Mononuclear cell (primary cell): ENCODE measurements at places on chromosomes 6 and 20. TPM values are rescaled to one million over a fixed set of nuclear protein-coding genes. Genes with fewer than 3 reads are reported as not detected.

SRMS gene
- total RNA-seq, result not detected

DNAH8 gene
- total RNA-seq, result 0.10 TPM

IYD gene
- not detected for total RNA-seq

XKR7 gene
- under 0.01 TPM for total RNA-seq

IL17A gene
- not detected for total RNA-seq

MTHFD1L gene
- total RNA-seq, result 4.0 TPM

NELFCD gene
- total RNA-seq, result 37.2 TPM

RAET1E gene
- not detected for total RNA-seq

MUC22 gene
- not detected for total RNA-seq

CFAP206 gene
- not detected for total RNA-seq

FGD2 gene
- total RNA-seq, result 41.7 TPM

GLP1R gene
- 0.10 TPM for total RNA-seq

SAMD3 gene
- 88.1 TPM for total RNA-seq

WFDC2 gene
- total RNA-seq, result not detected

ZNF311 gene
- total RNA-seq, result 0.10 TPM

NUDT3 gene
- 23.8 TPM for total RNA-seq

MCHR2 gene
- not detected for total RNA-seq

CNR1 gene
- total RNA-seq, result 0.42 TPM

RIN2 gene
- 10.6 TPM for total RNA-seq

DNMT3B gene
- total RNA-seq, result 0.21 TPM

LGSN gene
- total RNA-seq, result not detected

SYNDIG1 gene
- total RNA-seq, result not detected

HDGFL1 gene
- total RNA-seq, result not detected

STMND1 gene
- not detected for total RNA-seq

SYCP2L gene
- total RNA-seq, result not detected

TRIM31 gene
- total RNA-seq, result 0.10 TPM
